ENCODE measurements at places on chromosomes 3 and 15. TPM values are rescaled to one million over a fixed set of nuclear protein-coding genes. Genes with fewer than 3 reads are reported as not detected.

The PPM1L gene
- total RNA-seq, result 16.5 TPM

The RPSA gene
- 973 TPM for total RNA-seq

The UROC1 gene
- 0.16 TPM for total RNA-seq

The PLSCR4 gene
- total RNA-seq, result 57.0 TPM

The LMAN1L gene
- 83.1 TPM for total RNA-seq

The COL7A1 gene
- total RNA-seq, result 13.5 TPM

The RHOV gene
- total RNA-seq, result not detected

DNA sequence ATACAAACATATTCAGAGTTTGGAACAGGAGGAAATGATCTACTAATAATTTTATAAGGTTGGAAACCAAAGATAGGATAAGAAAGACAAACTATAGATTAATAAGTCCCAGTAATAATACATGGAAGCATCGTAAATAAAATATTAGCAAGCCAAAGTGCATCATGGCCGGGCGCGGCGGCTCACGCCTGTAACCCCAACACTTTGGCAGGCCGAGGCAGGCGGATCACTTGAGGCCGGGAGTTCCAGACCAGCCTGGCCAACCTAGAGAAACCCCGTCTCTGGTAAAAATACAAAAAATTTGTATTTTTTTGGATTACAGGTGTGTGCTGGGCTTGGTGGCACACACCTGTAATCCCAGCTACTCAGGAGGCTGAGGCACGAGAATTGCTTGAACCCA is 14.9 kb downstream of the MUC4 start:
- no peak for DNase-seq

GRCh38 chr3:45109771-45110508 is 36.2 kb downstream of the CDCP1 start:
- no peak for DNase-seq

- no peak for DNase-seq
Observed at GRCh38 chr3:106673926-106674569, 703.2 kb upstream of the CCDC54 start.

GRCh38 chr15:86799226-86799625 is 719.6 kb downstream of the AGBL1 start:
- DNase-seq, result no peak

GRCh38 chr15:43977072-43977884 is 150.5 kb downstream of the WDR76 start:
- no peak for DNase-seq

DNA sequence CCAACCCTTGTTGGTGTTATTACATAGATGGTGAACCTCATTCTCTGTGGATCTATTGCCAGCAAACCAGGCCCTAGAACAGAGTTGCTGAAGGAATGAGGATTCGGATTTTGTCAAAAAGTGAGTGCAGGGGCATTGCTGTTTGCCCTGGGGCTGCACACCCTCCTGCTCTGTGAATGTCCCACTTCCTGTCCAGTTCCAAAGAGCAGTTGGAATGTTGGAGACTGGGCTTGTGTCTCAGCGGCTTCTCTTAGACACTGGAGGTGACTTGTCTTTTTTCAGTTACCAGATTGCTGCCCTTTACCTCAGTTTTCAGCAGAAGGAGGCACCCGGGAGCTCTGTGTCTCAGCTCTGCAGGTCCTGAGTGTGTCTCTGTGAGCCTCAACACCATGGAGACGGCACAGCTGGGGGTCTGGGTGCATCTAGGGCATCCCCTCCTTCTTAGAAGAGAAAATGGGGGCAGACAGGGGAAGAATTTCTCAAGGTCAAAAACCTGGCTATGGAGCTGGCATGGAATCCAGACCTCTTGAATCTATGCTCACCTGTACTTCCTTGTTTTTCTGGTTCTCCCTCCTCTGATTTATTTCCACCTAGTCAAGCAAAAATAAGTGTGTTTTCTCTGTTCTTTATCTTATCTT is 46.3 kb downstream of the LIMD1 start:
- no peak for DNase-seq

DNA sequence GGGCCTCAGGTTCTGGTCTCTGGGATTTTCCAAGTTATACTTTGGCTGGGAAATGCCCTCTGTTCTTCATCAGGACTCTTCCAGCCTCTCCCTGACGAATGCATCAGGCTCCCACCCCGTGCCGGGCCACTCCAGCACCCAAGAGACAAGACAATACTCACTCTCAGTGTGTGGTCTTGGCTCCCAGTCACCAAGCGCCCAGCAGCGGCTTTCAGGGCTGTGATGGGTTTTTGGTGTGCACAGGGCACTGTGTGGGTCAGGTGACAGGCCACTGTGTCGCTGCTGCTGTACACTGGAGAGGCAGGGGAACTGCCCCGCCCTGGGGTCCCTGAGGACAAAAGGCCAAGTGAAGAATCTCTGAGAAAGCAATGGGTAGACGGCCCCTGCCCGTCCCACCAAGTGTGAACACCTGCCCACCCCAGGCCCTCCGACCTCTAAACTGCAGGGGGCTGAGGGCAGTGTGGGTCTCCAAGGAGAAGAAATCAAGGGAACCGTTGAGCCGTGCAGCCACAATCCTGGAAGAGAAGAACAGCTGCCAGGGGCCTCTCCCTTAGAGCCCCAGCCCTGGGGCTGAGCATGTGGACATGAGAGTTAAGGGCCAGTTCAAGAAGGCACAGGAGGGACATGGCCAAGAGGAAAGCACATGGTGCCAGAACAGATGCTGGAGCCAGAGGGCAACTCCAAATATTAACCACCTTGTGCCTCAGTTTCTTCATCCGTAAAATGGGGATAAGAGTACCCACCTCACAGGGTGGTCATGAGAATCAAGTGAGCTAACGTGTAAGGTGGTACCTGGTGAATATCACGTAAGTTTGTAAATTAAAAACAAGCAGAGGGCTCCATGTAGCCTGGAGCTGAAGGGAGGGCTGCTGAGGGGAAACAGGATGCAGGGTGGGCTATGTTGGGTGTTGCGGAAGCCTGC is 34.1 kb downstream of the PTPN23 start:
- peak; percentile 69 for DNase-seq

DNA sequence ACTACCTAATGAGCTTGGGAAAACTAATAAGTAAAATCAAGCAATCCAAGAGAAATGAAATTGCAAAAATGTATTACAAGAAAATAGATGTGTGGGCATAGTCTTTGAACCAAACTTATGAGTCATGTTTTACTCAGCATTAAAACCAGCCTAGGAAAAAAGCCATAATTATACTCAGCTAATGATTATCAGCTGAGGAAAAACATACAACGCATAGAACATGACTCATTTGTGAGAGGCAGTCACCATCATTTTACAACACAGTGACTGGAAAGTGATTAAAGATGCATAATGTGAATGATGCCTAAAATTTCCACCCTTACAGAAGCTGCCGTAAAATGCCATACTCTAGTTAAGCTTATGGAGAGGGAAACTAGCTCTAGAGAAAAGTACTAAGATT is 238.0 kb upstream of the EOMES start:
- no peak for DNase-seq

GRCh38 chr15:62906627-62907026 is 135.9 kb upstream of the TPM1 start:
- no peak for DNase-seq

DNA sequence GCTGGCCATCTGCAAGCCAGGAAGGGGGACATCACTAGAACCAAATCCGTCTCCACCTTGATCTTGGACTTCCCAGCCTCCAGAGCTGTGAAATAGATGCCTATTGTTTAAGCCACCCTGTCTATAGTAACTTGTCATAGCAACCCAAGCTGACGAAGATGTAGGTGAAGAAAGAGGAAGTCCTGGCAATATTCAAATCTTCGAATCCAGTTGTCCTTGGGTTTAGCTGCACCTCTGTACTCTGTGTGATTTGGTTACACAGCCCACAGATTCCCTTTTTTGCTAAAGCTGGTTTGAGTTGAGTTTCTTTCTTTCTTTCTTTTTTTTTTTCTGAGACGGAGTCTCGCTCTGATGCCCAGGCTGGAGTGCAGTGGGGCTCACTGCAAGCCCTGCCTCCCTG is 68.0 kb upstream of the XCR1 start:
- DNase-seq, result no peak

DNA sequence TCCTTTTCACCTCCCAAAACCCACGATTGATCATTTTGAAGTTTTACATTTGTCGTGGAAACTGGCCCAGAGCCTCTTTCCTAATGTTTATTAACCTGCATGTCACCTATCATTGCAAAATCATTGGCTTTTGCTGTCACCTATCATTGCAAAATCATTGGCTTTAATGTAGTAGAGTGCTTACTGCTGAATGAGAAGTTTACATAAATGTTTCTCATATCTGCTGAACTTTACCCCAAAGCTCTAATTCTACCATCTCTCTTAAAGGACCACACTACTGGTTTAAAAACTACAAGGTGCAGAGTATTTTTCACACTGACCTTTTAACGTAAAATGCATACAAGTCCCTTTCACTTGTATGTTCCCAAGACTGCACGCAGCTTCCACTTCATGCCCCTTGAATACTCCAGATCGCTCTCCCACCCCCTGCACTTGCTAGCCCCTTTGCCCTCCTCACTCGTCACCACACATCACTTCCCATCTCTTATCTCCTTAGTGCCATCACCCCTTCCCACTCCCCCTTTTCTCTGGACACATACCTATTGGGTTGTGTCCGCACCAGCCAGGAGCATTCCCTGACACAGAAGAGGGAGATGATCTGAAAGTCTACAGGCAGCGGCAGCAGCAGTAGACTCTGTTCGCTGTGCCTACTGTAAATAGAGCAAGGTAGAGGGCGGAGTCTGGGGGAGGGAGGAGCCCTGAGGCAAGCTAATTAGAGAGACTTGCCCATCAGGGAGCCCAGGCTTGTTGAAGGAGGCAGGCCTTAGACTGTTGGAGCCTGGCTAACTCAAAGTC is 30.2 kb upstream of the ATOSA start:
- peak; percentile 87 for DNase-seq

GRCh38 chr15:90547540-90547939 is 17.8 kb downstream of the CRTC3 start:
- DNase-seq, result no peak

- DNase-seq, result no peak
Observed at GRCh38 chr3:190591080-190591479, 77.2 kb downstream of the IL1RAP start.
